ENCODE measurements at places on chromosomes 4 and X.

- DNase-seq = no peak
Measured at GRCh38 chrX:25755194-25755593, 382.9 kb upstream of the MAGEB18 start.

GRCh38 chr4:52976523-52977230, 114.6 kb downstream of the RASL11B start:
- no peak for DNase-seq

DNA sequence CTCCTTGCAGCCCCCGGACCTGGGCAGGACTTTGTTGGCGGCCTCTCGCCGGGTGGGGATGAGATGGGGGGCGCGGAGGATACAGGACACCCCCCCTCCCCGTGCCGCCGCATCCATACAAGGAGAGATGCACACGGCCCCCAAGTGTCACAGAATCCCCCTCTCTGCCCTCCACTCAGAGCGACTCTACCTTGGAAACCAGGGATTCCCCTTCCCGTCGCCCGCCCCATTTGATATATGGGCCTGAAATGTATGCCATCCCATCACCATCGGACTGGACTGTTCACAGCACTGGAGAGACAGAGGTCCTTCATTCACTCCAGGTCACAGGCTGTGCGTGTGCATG, 426 bp downstream of the PORCN start:
- DNase-seq = no peak

DNA sequence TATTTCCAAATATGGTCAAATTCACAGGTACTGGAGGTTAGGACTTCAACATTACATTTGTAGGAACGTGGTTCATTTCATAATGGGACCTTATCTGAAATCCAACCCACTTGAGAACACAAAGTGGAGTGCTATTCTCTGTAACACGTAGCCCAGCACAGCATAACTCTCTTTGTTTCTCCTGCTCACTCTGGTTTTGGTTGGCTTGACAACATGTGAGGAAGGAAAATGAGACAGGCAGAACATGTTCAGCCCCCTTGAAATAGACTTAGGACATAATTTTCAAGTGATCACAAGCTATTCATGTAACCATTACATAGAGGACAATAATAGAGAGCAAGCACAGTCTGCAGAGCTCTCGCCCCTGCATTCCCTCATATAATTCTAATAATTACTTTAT, 115.1 kb upstream of the SMIM10 start:
- no peak for DNase-seq

DNA sequence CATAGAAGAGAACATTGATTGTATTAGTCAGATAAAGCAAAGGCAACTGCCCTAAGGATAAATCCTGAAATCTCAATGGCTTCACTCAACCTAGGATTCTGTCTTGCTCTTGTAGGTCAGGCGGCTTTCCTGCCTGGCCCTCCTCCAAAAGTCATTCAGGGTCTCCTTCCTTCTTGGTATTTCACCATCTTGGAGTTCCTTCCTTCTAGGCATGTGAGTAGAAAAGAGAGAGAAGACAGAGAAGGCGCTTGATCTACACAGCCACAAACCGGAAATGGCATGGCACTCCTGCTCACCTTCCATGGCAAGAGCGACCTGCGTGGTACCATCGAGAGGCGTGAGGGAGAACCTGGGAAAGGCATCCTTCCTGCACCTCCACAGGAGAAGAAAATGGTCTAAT, 45.3 kb upstream of the HELT start:
- DNase-seq = no peak

- no peak for DNase-seq
Measured at GRCh38 chr4:77821775-77822174, 2.6 kb upstream of the CNOT6L start.

DNA sequence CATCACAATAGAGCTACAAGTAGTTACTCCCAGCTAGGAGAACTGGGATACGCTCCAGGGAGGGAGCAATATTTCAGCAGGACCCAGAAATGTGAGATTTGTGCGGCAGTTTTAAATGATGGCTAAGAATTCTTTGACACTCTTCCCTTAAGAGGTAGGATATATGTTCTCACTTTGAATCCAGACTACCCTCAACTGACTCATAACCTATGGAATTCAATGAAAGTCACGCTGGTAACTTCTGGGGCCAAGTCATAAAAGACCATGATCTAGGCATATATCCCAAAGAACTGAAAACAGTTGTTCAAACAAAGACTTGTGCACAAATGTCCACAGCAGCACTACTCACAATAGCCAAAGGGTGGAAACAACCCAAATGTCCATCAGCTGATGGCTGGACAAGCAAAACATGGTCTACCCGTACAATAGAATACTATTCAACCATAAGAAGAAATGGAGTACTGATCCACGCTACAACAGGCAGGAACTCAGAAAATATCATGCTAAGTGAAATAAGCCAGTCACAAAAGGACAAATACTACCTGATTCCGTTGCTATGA, 10.5 kb downstream of the CD99L2 start:
- no peak for DNase-seq

DNA sequence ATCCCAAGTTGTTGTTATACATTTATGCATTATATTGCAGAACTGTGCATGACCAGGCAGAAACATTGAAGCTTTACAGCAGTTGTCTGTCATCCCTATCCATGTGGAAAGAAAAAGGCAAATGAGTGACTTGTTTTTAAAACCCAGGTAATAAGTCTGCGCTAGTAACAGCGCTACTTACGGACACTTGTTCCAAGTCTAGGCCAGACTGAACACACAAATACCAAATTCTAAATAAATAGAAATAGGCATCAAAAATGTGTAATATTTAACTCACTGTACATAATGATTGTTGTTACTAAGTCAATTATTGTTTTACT, 548 bp upstream of the MAML3 start:
- no peak for DNase-seq

- DNase-seq = no peak
Measured at GRCh38 chrX:96798982-96799381, 84.7 kb upstream of the RPA4 start.

- peak; percentile 26 for DNase-seq
Measured at GRCh38 chrX:16892504-16893362, 22.6 kb upstream of the RBBP7 start.

GRCh38 chr4:22485737-22486136, 30.1 kb downstream of the ADGRA3 start:
- no peak for DNase-seq

DNA sequence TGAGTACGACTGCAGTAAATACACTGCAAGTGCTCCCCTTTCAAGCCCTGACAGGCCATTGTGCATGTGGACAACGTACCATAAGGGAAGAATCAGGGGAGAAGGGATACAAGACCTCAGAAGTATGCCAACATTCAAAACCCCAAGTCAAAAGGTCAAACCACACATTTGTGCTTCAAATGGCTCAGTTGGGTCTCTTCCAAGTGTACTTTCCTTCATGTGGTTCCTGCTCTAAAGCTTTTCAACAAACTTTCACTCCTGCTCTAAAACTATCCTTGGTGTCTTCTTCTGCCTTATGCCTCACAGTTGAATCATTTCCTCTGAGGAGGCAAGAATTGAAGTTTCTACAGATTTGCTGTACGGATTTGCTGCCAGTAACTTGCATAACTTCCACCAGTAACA, 305.7 kb upstream of the SLIT2 start:
- no peak for DNase-seq

DNA sequence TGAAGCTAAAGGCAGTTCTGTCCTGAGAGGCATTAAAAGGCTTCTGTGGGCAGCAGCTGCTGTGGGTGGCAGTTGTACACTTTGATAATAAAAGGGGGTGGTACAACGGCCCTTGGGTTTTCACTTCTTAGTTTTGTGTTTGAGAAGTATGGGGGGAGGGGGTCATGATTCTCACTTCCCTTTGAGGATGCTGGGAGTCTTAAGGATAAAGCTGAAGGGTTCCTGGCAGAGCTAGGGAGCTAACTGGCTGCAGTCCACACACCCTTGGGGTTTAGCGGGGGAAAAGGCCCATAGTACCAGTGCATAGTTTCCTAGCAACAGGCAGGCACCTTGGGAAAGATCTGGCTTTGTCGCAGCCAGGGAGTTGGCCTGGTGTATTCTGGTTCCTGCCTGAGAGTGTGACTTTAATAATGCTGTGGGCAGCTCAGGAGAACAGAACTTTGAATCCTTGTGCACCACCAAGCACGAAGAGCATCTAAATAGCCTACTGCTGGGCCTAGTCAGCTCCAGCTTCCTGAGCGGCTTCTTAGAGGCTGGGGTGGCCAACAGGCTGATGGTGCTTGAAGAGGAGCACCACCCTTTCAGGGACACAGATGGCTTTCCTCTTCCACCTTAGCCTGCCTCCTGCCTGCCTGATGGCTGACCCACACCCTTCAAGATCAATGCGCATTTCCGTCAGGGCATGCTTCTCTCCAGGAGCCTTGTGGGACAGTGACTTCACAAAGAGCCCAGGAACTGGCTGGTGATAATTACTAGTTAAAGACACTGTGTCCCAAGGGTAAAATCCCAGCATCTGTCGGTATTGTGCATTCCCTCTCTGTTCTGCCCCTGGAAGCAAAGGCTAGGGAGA, 12.5 kb downstream of the ZBTB33 start:
- no peak for DNase-seq

- no peak for DNase-seq
Measured at GRCh38 chr4:184262901-184263300, 45.2 kb upstream of the ENPP6 start.

GRCh38 chr4:88107406-88108107, 50.9 kb downstream of the ABCG2 start:
- no peak for DNase-seq

DNA sequence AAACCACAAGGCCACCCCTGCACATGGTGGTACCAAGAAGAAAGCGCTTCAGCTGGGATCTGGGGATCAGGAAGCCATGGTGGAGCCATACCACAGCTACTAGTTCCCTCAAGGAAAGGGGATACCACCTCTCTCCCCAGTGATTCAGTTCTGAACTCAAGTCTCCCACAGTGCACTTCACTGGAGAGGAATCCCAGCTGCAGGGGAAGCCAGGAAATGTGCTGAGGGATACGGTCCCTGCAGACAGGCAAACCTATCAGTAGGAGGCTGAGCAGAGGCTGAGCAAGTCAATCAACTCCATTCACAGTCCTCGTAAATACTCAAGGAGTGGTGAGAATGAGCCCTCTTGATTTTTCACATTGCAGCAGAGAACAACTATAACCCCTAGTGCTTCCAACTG, 11.0 kb downstream of the TMEM192 start:
- no peak for DNase-seq

- DNase-seq = no peak
Measured at GRCh38 chrX:94256396-94256795, 582.4 kb downstream of the FAM133A start.

DNA sequence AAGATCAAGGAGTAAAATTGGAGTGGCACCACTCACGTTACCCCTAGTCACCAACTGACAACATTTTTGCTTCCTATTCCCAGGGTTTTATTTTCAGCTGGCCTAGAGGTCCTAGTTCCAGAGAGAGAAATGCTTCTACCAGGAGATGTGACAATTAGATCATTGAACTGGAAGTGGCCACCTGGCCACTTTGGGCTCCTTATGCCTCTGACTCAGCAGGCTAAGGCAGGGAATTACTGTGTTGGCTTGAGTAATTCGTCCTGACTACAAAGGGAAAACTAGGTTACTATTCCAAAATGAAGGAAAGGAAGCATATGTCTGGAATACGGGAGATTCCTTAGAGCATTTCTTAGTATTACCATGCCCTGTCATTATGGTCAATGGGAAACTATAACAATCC, 831.6 kb upstream of the NDST4 start:
- no peak for DNase-seq

DNA sequence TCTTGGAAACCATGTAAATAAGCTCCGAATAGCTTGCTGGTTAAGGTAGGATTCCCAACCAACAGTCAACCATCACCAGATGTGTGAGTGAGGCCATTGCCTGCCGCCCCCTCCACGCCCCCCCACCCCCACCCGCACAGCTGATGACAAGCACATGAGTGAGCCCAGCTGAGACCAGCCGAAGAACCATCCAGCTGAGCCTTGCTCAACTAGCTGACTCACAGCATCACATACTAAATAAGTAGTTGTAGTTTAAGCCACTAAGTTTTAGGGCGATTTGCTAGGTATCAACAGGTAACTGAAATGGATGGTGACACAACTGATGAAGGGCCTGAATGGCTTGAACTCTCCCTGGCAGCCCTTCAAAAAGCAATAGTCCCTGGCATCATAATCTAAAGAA, 1.6 kb upstream of the CCDC149 start:
- DNase-seq = no peak

- DNase-seq = no peak
Measured at GRCh38 chr4:169840554-169840953, 82.8 kb upstream of the HPF1 start.

GRCh38 chr4:77605210-77605902, at the start of gene CXCL13:
TSS of gene CXCL13 (plus strand) at chr4:77605820. CDS start at chr4:77605866, 46 bp downstream.
- DNase-seq = no peak

- no peak for DNase-seq
Measured at GRCh38 chr4:105966051-105966450, 70.8 kb downstream of the NPNT start.

DNA sequence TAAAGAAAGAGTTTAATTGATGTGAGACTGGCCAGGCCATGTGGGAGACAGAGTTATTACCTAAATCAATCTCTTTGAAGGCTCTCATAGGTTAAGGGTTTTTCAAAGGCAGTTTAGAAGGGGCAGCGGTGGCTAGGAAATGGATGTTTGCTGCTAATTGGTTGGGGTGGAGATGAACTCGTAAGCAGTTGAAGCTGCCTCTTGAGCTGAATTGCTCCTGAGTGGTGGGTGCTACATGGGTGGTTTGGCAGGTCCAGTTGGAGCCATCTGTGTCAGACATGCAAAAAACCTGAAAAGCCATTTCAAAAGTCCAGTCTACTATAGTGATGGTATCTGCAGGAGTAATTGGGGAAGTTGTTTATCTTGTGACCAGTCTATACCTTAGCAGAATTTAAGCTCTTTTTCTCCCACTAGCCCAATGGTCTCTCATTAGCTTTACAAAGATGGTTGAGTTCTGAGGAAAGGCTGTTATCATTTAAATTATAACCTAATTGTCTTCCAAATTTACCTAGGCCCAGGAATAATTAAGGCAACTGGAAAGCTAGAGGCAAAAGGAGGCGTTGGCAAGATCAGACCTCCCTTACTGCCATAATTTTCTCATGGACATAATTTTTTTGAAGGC, 762.4 kb upstream of the FRG1 start:
- no peak for DNase-seq

DNA sequence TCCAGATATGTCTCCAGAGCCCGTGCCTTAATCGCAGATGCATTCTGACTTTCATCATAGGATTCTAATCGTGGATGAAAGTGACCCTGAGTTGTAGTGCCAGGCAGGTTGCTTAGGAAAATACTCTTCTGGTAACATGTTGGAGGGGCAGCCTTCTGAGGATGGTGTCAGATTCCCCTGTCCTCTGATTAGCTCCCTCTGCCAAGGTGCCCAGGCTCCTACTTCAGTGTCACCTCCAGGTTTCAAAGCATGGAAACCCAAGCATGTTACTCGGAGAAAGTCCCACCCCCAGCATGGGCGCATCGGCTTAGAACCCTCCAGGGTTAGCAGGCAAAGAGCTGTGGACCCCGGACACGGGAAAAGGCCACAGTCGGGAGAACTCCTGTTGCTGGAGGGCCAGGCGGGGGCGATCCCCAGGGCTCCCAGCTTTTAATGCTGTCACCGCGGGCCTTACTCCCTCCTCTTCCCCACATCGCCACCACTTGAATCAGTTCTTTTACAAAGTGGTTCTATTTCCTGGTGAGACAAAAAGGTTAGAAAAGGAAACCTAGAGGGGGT, 44.5 kb downstream of the TRIM2 start:
- no peak for DNase-seq
